Astrocyte (in vitro differentiated cells and primary cell): ENCODE measurements at places on chromosomes 1 and 21.

- DNase-seq: no peak
Measured at GRCh38 chr1:204712708-204713430, 27.3 kb upstream of the LRRN2 start.

GRCh38 chr1:39943471-39944290 is 11.3 kb upstream of the MFSD2A start:
- DNase-seq: no peak

GRCh38 chr1:64471218-64472039 is 1.5 kb downstream of the CACHD1 start:
- DNase-seq: no peak

- DNase-seq: no peak
Measured at GRCh38 chr1:230807561-230808280, 60.5 kb downstream of the CAPN9 start.

- DNase-seq: no peak
Measured at GRCh38 chr1:231724041-231724440, 97.5 kb downstream of the DISC1 start.

DNA sequence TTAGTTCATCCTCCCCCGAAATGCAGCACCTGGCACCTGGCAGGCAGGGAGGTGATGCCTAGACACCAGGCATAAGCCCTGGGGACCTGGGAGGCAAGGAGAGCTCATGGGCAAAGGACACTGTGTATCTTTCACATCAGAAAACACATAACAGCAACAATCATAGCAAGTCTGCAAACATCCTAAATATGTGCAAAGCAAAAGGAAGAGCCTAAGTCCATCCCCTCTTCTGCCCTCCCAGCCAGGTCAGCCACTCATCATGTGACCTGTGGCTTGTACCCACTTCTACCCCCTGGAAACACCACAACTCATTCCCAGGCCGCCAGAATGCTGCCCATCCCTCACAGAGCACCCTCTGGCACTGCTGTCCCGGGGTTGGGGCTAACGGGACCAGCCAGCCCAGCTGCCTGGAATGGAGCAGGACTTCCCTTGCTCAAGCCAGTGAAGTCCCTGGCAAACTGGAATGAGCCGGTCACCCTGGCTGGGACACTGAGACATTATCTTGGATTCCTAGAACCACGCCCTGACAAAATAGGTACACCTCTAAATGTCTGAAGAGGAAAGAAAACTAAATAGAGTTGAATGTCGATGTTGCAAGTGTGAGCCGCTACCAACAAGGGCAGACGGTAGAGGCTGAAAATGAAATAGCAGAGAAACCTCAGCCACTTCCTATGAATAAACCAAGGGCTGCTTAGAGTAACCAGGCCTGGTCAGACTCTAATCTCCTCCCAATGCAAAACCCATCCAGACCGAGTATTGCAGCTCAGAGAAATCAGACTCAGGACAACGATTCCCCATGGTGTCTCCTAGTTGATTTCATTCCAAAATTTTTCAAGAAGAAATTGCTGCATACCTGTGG is 29.4 kb downstream of the TMPRSS2 start:
- DNase-seq: peak; percentile 18

GRCh38 chr1:10059342-10059718 is 26.6 kb downstream of the UBE4B start:
- DNase-seq: no peak

DNA sequence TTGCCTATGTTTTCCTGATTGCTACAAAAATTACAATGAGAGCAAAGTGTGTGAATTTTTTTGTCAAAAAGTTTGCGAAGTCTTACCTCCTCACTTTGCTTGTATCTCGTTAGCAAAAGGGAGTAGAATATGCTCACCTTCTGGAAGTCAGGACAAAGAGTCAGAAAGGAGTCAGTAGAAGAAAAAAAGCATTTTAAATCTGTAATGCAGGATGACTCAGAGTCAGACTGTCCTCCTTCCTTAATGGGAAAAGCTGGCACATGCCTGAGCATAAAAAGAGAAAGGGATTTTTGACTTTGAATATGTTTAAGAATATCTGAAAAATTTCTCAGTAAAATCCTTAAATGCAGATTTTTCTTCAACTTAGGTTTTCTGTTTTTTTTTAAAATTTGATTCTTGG is 14.2 kb upstream of the VN1R5 start:
- DNase-seq: no peak

GRCh38 chr1:23187637-23188036 is 19.0 kb upstream of the LUZP1 start:
- no peak for DNase-seq

- DNase-seq: no peak
Measured at GRCh38 chr1:70812442-70813109, 235.0 kb downstream of the PTGER3 start.

- DNase-seq: no peak
Measured at GRCh38 chr1:81192647-81193642, 607.8 kb upstream of the ADGRL2 start.

DNA sequence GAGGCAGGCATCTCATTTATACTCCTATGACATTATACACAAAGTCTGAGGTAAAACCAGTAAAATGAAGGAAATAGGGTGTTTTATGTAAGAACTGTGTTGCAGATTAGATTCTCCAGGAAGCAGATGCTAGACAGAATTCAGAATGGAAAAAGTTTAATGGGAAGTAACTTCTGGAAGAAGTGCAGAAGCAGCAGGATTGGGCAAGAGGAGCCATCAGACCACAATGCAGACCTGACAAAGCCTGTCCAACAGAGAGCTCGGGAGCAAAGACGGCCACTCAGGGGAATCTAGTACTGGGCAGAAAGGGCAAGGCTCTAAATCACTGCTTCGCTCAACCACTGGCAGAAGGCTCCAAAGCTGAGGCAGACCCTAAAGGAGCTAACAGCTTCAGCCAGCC is 33.7 kb downstream of the FBXO42 start:
- no peak for DNase-seq

DNA sequence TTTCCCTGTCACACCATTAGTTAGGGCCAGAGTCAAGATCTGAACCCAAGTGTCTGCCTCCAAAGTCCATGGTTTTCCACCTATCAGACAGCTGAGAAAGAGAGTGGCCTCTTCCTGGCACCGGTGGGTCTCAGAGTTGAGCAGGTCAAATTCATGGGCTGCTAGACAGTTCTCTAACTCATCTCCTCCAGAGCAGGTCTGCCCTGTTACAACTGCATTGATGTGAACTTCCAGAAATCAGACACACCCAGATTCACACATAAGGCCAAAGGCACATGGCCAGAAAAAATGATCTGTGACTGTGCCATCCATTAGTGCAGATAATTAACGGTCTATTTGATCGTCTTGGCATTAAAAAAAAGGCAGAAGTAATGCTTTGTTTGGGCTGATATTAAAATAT is 17.5 kb downstream of the SMIM12 start:
- no peak for DNase-seq

DNA sequence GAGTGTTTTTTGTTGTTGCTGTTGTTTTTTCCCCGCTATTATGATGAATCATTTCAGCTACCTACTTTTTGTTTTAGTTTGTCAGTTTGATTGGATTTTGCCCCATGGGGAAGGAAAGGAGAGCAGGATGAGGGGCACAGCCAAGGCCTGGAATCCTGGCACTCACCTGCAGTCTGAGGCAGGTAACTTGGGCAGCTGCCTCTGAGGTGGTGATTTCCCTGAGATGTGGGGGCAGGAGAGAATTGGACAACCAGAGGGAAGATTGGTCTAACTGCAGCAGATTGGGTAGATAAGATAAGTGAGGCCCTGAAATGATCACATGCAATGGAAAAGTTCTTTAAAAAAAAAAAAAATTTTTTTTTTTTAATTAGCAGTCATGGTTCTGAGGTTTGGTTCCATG is 1.5 kb upstream of the LAX1 start:
- no peak for DNase-seq

- DNase-seq: no peak
Measured at GRCh38 chr1:208248307-208248801, 4.2 kb upstream of the PLXNA2 start.
